Mesothelial cell of epicardium (in vitro differentiated cells): ENCODE measurements at places on chromosomes 3 and 15.

GRCh38 chr3:127112796-127113570 is 79.9 kb upstream of the PRR23E start:
- H3K36me3 ChIP-seq: no peaks in the 10 kb centered on the region
- H3K4me1 ChIP-seq: no peaks in the 10 kb centered on the region
- no peak overlapping the region for H3K4me3 ChIP-seq
- H3K27me3 ChIP-seq: peaks cover 25% of the 10 kb centered on the region
- H3K27ac ChIP-seq: no peak overlapping the region

DNA sequence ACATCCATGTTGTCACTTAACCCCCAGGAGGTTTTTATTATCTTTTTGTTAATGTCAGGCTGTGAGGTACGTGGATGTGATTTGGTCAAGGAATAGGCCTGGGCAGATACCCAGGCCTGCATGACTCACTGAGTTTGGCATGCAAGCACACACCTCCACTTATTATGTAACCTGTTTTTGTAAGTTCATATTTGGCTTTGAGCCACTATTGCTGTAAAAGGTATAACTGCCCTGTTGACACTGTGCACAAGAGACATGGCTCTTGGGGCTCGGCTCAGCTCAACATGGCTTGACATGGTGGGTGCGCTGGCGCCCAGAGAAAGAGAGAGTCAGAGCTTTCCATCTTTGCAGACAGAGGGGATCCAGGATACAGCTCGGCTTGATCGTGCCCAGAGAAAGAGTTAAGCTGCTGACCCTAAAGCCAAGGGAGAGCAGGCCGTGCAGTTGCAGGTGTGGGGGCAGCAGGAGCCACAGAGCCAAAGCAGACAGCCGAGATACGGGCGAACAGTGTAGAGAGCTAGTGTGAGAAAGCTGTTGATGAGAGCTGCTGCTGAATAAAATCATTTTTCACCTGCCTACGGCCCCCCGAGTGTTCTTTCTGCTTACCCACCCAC is 67.9 kb upstream of the UNC13C start:
- DNase-seq: no peak
- H3K27me3 ChIP-seq: no peaks in the 10 kb centered on the region
- peak overlapping the region; percentile 44 for H3K27ac ChIP-seq
- no peaks in the 10 kb centered on the region for H3K36me3 ChIP-seq
- peaks cover 13% of the 10 kb centered on the region for H3K4me1 ChIP-seq

GRCh38 chr3:158731938-158732855 is at the start of gene RARRES1:
TSS of gene RARRES1 (minus strand) at chr3:158732457. CDS start at chr3:158732415, 42 bp downstream.
- peak within 1 kb of the TSS; percentile 72 for H3K4me3 ChIP-seq
- H3K4me1 ChIP-seq: peaks cover 54% of the 10 kb centered on the region
- peaks cover 39% of the 10 kb centered on the region for H3K36me3 ChIP-seq

DNA sequence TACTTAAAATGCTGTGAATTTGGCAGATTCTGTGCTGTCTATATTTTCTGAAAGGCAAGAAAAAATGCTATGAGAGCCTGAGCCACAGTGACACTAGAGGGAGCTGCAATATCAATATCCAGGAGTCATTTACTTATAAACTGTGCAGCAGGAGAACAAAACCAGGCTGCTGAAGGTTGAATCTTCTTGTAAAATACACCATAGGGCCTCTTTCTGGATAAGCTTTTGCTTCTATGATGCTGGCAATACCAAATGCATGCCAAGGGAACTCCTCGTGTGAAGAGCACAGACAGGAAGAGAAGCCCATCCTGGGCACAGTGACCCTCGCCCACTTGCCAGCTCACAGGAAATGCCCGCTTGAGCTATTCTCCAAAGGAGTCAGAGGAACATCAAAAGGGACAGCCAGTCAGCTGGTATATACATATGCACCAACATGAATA is 48.0 kb upstream of the TSPAN3 start:
- no peaks in the 10 kb centered on the region for H3K27me3 ChIP-seq
- H3K4me1 ChIP-seq: peaks cover 51% of the 10 kb centered on the region
- H3K36me3 ChIP-seq: peaks cover 10% of the 10 kb centered on the region
- no peak for DNase-seq
- H3K4me3 ChIP-seq: no peak overlapping the region
- H3K27ac ChIP-seq: peak overlapping the region; percentile 60

DNA sequence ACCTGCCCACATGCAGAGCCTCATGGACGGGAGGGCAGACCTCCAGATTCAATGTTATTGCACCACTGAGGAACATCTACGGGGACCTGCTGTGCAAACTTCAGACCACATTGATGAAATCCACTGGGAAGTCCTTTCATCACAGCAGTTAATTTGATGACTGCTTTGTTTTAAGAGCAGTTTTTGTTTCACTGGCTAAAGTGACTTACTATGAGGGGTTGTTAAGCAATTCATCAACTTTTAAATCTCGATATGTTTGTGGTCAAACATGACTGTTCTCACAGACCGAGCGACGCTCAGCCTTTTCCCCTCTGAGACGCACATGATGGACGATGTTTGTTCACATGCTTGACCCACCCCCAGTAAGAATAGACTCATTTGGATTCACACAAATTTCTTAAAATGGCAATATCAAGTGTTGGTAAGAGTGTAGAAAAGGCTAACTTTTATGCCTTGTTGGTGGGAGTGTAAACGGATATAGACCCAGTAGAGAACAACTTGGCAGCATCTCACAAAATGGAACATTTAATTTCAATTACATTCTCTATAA is 35.9 kb upstream of the IREB2 start:
- DNase-seq: no peak
- H3K4me3 ChIP-seq: no peak overlapping the region
- H3K36me3 ChIP-seq: no peaks in the 10 kb centered on the region
- H3K27ac ChIP-seq: no peak overlapping the region
- H3K4me1 ChIP-seq: peaks cover 8% of the 10 kb centered on the region

- no peak overlapping the region for H3K4me3 ChIP-seq
- H3K27ac ChIP-seq: no peak overlapping the region
- peaks cover 30% of the 10 kb centered on the region for H3K36me3 ChIP-seq
- DNase-seq: no peak
Observed at GRCh38 chr3:128506754-128507153, 13.8 kb upstream of the GATA2 start.
